NCI-H226 (cell line): ENCODE measurements at places on chromosomes 6 and 20.

DNA sequence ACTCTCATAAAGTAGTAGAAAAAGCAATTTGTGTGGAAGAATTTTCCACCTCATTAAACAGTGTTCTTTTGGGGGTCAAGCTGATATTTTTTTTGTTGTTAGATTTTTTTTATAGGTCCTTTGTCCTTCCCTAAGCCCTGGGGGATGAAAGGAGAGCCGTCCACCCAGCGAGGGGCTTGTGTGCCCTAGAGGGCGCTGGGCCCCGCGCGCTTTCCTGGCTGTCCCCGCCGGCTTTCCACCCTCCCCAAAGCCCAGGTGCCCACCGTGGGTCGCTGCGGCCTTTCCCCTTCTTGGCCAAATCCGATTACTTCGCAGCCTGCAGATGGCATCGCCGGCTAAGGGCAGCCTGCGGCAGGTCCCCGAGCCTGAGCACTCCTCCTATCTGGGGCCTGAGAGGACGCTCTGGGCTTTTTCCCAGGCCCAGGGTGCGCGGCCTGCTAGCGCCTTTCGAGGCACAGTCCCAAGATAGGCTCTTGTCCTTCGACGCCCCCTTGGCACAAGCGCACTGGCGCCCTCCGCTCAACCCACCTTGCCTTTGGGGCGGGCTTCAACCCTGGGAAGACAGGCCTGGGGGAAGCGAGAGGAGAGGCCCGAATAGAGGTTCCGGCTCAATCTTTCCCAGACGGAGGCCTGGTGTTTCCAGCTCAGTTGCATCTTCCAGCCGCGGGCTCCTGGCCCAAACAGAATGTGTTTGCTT, 33.6 kb downstream of the TFAP2A start:
- DNase-seq, result no peak

DNA sequence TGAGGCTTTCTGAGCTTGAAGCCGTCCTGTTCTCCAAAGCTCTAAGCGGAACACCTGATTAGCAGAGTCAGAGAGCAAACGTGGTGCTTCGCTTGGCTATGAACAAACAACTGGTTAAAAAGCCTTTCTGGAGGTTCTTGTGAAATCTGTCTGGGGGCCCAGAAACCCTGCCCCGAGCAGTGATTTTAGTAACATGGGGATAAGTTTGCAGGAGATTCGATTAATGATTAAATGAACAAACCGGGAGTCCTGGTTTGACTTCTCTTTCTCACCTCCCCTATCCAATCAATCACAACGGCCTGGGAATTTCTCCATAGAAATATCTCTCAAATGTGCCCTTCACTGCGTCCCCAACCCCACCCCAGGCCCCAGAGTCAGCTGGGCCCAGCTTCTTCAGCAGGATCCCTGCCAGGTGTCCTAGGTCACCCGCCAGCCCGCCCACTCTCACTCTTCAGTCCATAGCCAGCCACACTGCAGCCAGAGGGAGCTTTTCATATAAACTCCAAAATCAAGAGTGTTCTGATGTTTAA, 43.6 kb downstream of the ZDHHC14 start:
- no peak for DNase-seq

- no peak for DNase-seq
Observed at GRCh38 chr6:27468334-27468733, 4.6 kb downstream of the ZNF184 start.

GRCh38 chr6:26273673-26274588, 91.1 kb upstream of the BTN3A2 start:
- DNase-seq, result peak; percentile 18

DNA sequence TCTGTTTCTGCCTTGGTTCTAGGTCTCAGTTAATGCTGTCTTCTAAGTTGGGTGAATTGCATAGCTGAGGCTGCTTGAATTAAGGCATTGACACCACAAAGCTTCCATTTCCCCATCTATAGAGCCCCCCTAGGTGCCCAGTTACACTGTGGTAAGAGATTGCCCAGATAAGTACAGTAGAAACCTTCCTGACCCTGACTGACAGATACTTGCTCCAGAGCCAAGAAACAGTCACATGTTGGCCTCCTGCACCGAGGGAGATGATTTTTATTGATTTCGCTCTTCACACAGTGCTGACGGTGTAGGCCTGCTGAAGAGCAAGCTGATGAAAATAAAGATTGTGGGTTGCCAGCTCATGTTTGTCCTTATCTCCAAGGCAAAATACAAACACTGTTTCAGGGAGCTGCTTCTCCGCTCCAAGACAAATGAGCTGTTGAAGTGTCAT, 67.9 kb downstream of the TRMT11 start:
- DNase-seq, result no peak

DNA sequence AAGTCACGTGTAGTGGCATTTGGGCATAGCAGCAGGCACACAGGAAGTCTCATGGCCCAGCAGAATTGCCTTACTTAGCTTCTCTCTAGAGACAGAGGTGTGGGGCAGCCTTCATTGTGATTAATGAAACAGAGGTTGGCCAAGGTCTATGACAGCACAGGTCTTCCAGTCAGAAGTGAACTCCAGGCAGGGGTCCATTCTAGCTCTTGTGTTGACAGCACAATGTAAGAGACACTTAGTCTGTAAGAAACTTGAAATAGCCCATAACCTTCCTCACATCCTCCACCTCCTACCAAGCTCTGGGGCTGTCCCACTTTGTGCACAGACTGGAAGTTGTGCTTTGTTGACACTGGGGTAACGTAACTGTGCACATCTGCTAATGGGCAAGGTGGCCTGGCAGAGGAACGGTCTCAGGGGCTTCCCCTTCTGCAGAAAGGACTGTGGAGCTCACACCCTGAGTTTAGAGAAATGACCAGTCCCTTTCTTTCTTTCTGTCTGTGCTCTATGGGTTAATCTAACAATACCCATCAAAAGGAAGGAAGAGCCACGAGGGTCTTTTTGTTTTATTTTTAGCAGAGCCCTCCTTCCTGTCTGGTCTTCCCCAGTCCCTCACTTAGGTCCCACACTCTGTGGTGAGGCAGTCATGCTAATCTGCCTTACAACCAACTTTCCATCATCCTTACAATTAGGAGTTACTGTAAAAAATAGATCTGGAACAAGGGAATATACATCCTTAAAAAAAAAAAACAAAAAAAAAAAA, 35.6 kb upstream of the TAGAP start:
- no peak for DNase-seq

GRCh38 chr6:82363428-82364086, at the start of gene TPBG:
TPBG (plus strand) TSS chr6:82363817; CDS start chr6:82364962, 1,145 bp downstream.
- DNase-seq, result peak; percentile 88

DNA sequence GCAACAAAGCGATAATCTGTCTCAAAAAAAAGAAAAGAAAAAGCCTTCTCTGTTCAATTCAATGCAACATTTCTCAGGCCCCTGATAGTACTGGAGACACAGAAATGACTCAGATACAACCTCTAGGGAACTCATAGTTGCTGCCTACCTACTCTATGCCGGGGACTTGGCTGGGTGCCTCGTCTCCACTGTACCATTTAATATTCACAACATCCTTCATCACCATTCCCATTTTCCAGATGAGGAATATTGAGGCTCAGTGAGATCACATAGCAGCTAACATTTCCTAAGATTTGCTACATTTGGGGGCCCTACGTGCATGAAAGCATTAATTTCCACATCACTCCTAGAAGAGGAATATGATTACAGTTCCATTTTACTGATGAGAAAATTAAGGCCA, 7.5 kb downstream of the NOL4L start:
- no peak for DNase-seq

GRCh38 chr20:19275630-19276071, 63.2 kb downstream of the SLC24A3 start:
- DNase-seq, result no peak

DNA sequence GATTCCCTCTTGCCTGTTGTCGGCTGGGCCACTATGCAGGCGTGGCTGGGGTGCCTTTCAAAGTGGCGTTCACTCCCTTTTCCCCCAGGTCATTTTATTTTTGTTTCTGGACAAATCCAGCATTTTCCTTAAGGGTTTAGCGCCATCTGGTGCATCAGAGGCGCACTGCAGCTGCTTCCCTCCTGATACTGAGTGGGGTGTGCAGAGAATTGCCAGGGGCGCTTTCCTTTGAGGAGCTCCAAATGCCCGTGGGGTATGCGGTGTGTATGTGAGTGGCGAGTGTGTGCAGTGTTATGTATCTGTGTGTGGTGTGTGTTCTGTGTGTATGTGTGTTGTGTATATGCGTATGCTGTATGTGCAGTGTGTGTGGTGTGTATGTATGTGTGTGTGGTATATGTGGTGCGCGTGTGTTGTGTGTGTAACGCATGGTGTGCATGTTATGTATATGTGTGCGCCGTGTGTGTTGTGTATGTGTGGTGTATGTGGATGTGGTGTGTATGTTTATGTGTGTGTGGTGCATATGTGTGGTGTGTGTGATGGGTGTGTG, 100.1 kb upstream of the AGPAT4 start:
- DNase-seq, result peak; percentile 21

DNA sequence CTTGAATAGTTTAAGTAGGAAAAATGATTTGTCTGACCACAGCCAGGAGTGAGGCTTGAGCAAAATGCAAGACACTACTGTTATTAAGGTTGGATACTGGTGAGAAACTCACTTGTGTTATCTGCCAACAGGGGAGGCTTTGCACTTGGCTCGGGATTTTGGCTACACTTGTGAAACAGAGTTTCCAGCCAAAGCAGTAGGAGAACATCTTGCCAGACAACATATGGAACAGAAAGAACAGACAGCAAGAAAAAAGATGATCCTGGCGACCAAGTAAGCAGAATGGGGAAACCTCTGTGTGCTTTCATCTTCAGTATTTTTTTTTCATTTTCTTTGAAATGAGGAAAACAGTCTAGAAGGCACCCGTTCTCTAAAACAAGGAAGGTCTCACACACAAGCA, 31.6 kb downstream of the TFAP2D start:
- no peak for DNase-seq

DNA sequence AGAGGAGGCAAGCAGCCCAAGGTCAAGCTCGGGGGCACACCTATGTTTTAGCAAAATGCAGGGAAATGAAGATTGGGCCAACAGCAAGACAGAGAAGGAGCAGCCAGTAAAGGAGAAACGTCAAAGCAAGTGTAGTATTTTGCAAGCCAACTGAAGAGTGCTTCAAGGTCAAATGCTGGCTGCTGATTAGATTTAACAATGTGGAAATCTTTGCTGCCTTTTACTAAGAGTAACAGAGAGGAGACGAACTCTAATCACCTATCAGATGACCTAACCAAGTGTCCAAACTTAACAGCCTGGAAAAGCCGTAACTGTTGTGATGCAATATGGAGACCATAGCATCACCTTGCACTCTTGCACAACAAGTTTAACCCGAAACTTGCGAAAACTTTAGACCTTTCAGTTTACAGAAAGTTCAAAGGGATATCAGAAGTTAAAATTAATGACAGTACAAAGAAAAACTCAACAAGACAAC, 30.4 kb downstream of the AKIRIN2 start:
- DNase-seq, result peak; percentile 6

- no peak for DNase-seq
Observed at GRCh38 chr6:37738216-37738615, 40.5 kb upstream of the MDGA1 start.

- DNase-seq, result no peak
Observed at GRCh38 chr6:139510040-139510790, 135.8 kb upstream of the CITED2 start.

- DNase-seq, result peak; percentile 34
Observed at GRCh38 chr6:43803783-43804549, 34.0 kb downstream of the VEGFA start.

GRCh38 chr6:47161176-47161687, 119.1 kb upstream of the ADGRF1 start:
- DNase-seq, result peak; percentile 78

- no peak for DNase-seq
Observed at GRCh38 chr6:148291876-148292275, 50.8 kb upstream of the SASH1 start.

GRCh38 chr6:163423696-163424095, 9.2 kb downstream of the QKI start:
- DNase-seq, result no peak

GRCh38 chr6:10395704-10396546, 18.9 kb downstream of the TFAP2A start:
- no peak for DNase-seq

DNA sequence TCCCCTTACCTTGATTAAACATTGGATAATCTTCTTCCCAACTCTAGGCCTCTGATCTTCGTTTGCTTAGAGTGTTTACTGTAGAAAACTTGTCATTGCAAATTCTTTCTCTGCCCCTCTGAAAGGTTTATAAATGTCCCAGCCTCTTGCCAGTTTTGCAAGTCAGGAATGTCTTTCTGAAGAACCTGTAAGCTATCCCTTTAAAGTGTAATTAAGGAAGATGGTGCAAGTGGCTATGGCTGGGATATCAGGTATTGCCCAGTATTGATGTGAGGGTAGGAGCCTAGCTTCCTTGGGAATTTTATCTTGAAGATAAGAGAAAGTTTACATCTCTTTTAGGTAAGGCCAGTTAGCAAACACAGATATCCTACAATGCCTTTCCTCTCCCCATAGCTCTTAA, 211.0 kb upstream of the RIMS1 start:
- no peak for DNase-seq

DNA sequence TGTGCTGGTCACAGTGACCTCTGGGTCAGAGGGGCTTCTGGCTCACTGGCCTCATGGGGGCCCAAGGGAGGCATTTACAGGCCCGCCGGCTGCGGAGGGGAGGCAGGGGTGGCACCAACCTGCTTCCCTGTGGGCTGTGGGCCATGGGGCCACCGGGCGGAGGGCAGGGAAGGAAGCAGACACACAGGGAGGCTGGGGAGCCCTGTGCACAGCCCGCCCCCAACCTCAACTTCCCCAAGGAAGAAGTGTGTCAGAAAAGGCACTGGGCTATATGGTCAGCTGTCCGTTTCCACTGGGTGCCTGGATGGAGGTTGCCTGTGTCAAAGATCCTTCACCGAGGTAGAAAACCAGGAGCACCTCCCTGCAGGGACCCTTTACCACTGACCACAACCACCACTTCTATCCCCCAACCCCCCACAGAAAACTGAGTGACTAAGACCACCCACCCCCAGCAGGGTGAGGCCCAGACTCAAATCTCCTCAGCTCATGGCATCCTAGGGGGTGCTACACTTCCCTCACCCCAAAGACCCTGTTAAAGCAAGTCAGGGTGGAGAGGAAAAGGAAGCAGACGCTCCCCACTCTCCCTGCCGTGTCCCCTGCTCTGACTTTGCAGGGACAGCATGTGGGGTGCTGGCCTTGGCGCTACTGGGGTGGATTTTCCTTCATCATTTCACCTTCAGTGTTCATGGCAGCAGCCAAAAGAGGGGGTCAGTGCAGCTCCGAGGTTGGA, 5.6 kb downstream of the CST3 start:
- DNase-seq, result no peak

- no peak for DNase-seq
Observed at GRCh38 chr20:8208226-8208625, 76.2 kb downstream of the PLCB1 start.

DNA sequence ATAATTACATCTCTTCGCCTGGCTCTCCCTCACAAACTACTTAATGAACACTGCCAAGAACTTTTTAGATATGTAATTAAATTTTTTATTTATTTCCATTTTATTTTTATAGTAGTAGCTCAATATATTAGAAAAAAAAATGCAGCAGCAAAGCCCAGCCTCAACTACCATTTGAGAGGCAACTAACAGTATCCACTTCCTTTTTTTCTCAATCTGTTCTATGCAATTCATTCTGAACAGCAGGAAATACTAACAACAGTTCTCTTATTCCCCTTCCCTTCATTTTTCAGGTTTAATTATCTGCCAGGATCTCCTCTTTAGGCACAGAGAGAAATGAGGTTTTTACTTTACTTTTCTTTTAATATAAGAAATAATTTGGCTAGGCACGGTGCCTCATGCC, 112.7 kb downstream of the ZNF217 start:
- no peak for DNase-seq

- DNase-seq, result no peak
Observed at GRCh38 chr6:6826961-6827360, 238.4 kb downstream of the LY86 start.
